ENCODE measurements at places on chromosomes 1 and 21.

DNA sequence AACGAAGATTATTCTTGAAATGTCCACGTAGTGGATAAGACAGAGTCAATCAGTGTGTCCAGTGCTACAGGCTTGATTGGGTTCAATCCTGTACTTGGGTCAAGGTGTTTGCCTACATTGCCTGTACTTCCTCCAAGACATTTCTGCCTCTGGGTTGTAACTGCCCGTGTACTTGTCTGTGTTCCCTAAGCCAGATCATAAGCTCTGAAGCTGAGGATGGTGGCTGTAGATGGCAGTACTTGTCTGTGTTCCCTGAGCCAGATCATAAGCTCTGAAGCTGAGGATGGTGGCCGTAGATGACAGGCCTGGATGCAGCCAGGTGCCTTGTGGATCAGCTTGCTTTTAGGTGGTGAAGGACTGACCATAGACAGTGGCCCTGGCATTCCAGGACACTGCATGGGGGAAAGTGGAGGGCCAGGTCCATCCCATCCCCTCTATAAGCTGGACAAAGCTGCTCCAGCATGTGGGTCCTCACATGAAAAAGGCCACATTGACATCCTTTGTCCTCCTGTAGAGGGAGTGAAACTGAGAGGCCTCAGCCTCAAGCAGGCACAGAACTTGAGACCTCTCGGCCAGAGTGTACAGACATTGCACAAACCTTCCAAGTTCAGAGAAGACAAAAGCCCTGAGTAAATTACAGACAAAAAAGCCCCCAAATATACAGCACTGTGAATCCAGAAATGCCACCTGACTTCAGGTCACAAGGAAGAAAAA, 2.0 kb upstream of the SRM start:
- ATAC-seq, result no peak

DNA sequence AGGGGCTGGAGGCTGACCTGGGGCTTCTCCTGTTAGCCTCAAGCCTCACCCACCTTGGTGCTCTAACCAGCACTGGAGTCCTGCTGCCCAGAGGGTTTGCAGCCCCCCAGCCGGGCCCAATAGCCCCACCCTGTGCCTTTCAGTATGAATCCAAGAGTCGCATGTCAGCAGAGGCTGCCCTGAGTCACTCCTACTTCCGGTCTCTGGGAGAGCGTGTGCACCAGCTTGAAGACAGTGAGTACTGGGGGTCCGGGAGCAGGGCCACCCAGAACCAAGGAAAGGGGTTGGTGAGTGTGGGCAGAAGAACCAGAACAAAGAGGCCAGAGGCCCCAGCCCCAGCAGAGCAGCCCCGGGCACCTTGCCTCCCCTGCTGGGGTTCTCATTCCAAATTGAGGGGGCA, 25.6 kb downstream of the CDK18 start:
- ATAC-seq, result no peak

GRCh38 chr1:75908717-75909152, 23.5 kb downstream of the ASB17 start:
- ATAC-seq, result peak; percentile 99

GRCh38 chr1:184824691-184825323, 70.1 kb upstream of the EDEM3 start:
- no peak for ATAC-seq

DNA sequence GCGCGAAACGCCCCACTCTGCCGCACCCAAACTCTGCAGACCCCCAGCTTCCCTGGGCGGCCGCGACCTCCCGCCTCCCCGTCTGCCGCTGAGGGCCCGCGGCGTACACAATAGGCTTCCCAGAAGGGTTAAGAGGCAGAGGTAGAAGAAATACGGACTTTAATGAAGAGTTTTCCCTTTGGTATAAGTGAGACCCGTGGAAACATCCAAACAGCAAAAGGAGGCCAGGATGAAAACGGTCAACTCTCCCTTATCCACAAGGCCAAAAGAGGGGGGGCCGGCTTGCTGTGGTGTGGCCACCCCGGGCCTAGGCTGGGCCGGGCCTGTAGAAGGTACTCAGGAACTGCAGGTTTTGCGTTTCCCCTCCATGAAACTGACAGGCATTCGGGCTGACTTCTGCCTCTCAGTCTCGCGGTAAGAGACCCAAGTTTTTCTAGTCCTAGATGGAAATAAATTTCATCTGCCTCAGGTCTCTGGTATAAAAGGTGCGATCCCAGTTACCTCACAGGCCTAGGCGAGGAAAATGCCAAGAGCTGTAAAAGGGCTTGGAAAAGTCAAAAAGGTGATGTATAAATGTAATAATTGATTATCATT, 671 bp upstream of the PYGO2 start:
- peak; percentile 4 for ATAC-seq

- no peak for ATAC-seq
These were observed 641.7 kb downstream of the AJAP1 start for GRCh38 chr1:5296095-5296494.

- peak; percentile 99 for ATAC-seq
These were observed 63.5 kb upstream of the NFASC start for GRCh38 chr1:204806943-204807687.

DNA sequence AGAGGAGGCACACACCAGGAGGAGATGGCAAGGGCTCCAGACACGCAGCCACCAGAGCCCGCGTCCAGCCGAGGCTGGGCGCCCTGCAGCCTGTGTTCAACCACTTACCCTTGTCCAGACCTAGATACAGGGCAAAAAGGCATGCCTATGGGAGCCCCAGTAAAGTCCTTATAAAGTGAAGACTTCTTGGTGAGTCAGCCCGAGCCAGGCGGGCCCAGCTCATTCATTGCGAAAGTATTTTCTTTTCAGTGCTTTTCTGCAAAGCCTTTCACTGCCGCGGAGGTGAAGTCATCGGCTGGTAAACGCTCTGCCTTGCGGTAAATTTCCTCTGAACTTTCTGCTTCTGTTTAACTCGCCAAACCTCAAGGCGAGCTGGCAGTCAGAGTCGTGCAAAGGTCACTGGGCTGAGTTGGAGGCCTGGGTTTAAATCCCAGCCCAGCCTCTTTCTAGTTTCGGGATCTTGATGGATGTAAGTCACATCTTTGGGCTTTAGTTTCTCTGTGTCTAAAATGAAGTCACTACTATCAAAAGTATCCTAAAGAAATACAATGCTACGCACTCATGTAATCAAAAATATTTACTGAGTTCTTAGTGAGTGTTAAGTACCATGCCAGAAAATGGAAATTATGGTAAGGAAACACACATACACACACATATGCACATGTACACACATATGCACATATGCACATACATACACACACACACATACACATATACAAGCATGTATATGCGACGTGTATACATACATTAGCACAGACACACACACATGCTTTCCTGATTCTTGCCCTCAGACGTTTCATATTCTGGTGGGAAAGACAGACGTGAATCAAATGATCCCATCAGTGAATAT, 54.7 kb upstream of the IFFO2 start:
- ATAC-seq, result peak; percentile 94

DNA sequence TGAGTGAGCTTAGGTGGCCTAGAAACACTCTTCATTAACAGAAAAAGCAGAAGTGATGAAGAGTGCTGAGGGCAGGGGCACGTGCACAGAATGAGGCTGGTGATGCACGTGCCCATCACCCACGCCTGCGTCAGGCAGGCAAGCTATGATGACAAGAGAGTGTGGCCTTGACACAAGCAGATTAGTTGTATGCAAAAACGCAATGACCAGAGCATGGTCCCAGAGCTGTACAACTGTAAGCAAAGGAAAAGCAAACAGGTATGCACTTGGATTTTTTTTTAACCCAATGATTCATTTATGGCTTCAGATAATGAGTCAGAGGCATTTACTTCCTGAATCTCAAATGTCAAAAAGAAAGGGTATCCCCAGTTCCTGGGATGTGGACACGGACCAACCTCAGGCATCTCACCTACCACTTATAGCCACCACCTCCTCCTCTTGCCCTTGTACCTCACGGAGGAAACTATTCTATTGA, 9.1 kb upstream of the TMEM61 start:
- ATAC-seq, result peak; percentile 66

- ATAC-seq, result peak; percentile 71
These were observed 467.5 kb downstream of the PTPRU start for GRCh38 chr1:29703596-29704370.

GRCh38 chr1:116373431-116374352, 648 bp downstream of the ATP1A1 start:
- ATAC-seq, result peak; percentile 59

DNA sequence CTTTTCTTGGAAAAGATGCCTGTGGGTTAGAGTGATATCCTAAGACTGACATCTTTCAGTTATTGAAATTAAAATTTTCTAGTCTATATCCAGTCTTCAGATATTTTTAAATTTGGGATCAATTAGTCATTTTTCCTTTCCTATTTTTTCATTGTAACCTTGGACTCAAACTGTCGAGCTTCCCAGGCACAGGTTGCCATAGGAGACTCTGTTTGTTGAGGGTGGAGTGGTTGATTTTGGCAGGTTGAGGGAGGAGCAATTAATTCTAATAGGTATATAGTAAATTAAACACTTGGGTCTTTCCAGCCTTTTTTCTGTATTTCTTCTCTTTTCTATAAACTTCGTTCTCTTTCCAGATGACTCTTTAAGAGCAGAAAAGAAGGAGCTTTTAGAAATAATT, 326.8 kb downstream of the ASTN1 start:
- no peak for ATAC-seq

Data from SK-N-SH treated with all-trans-retinoic acid at 6 μM for 48 hours (cell line).